Inflammatory macrophage (primary cell): ENCODE measurements at places on chromosomes 4 and X.
A peak's percentile ranks its signal among the peaks of the same experiment; 100 is the strongest.

GRCh38 chr4:142838778-142839177 lies 7.3 kb downstream of the INPP4B start:
- no peak for DNase-seq

GRCh38 chr4:13143222-13144070 lies 340.7 kb downstream of the RAB28 start:
- DNase-seq: no peak

GRCh38 chr4:100174985-100175383 lies 15.3 kb downstream of the DDIT4L start:
- no peak for DNase-seq

GRCh38 chr4:174156239-174156826 lies 127.1 kb downstream of the FBXO8 start:
- DNase-seq: peak; percentile 41

- no peak for DNase-seq
These were observed 220.3 kb upstream of the SFRP2 start for GRCh38 chr4:154009191-154009590.

- DNase-seq: no peak
These were observed 16.4 kb downstream of the INTS6L start for GRCh38 chrX:135536877-135537276.

DNA sequence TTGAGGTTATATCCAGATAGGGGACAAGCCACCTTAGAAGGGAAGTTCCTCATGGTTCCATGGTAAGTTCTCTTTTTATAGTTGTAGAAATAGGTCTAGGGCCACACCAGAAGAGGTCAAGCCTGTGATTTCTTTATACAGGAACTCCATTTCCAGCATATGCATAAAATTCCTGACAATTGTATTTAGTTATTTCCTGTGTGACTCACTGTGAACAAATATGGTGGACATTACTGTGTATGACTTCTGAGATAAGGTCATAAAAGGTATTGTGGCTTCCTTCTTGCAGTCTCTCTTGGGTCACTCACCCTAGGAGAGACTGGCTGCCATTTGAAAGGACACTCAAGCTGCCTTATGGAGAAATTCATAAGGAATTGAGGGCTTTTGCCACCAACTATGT lies 2.2 kb upstream of the C4orf36 start:
- DNase-seq: peak; percentile 24

DNA sequence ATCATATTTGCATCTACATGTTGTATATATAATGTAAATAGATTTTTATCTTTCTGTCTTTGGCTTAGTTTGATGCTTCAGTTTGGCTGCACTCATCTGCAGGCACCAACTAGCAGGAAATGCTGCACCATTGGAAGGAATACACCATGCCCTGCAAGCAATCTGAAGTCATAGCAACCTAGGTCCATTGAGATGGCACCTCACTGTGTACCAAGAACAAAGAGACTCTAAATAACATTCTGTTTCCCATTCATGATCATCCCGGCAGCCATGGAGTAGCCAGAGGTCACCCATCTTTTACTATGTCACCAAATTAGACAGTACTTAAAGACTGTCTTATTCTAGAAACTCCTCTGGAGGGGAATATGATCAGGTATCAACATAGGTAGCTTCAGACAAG lies 40.8 kb upstream of the HS6ST2 start:
- DNase-seq: no peak

GRCh38 chr4:168536448-168536847 lies 39.6 kb downstream of the PALLD start:
- no peak for DNase-seq

DNA sequence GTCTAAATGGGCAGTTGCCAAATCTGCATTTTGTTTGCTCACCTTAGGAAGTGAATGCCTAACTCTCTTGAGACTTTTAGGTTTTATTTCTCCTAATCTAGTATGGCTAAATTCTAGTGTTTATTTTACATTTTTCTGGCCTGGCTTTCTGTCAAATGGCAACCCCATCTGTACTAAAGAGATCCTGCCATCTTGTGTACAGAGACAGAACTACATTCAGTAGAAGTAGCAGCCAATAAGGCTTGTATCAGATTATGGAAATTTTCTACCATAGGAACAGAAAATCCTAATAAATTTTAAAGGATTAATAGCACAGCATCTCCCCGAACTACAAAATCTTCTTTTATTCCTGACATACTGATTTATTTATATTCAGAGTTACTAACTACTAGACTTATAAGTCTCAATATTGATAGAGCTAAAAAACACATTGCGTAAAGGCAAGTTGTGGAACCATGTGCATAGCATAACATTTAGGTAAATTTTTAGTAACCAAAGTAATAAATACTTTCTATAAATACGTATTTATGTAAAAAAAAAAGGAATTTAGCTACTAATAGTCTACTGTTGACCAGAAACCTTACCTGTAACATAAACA lies 45.5 kb downstream of the TMEM144 start:
- peak; percentile 39 for DNase-seq

- DNase-seq: no peak
These were observed 91.0 kb downstream of the AMMECR1 start for GRCh38 chrX:110226931-110227330.

- DNase-seq: no peak
These were observed 15.3 kb downstream of the RAB33B start for GRCh38 chr4:139469216-139469615.

- no peak for DNase-seq
These were observed 246.4 kb downstream of the SH2D1A start for GRCh38 chrX:124592744-124593143.

GRCh38 chrX:154698630-154699248 lies 45.4 kb upstream of the CTAG2 start:
- no peak for DNase-seq

DNA sequence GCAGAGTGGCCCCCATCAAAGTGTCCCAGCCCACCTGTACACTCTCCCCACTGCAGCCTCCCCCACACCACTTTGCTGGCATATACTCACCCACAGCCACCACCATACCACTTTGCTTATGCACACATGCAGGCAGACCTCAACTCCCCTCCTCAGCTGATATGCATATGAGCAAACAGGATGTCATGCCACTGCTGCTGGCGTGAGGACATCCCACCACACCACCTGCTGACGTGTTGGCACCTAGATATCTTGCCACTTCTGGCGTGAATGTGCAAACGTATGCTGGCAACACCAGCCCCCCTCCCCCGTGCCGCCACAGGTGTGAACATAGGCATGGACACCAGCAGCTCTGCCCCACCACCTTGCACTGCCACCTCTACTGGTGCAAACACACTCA lies 22.4 kb upstream of the MAGEA8 start:
- DNase-seq: no peak

DNA sequence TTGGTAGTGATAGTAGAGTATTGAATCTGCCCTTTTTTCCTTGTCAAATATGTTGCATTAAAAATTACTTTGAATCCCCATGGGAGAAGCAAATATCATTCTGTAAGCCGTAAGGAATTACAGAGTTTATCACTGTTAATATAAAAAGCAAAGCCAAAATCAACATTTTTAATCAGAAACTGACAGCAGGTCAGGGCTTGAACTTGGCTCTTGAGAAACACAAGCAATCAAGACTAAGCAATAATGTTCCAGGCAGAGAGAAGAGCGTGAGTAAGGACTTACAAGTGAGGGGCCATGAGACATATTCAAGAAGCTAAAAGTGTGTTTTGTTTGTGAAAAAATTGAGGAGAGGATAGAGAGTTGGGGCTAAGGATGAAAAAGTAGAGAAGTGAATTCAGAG lies 68.2 kb downstream of the ARHGAP6 start:
- no peak for DNase-seq

DNA sequence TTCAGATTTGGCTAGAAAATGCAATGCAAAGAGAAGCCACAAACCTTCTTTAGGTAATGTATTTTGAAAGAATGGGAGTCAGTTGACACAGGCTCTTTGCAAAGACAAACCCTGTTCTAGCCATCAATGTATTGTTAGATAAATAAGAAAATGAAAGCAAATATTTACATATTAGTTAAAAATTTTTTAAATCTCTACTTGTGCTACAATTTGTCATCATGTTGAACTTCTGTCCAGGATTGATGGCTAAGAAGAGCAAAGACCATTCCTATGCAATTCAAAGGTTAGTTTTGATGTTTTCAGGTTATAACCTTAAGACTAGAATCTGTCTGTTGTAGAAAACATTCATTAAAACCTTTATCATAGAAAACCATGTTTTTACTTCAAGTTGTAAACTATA lies 788.8 kb upstream of the FTHL17 start:
- no peak for DNase-seq

DNA sequence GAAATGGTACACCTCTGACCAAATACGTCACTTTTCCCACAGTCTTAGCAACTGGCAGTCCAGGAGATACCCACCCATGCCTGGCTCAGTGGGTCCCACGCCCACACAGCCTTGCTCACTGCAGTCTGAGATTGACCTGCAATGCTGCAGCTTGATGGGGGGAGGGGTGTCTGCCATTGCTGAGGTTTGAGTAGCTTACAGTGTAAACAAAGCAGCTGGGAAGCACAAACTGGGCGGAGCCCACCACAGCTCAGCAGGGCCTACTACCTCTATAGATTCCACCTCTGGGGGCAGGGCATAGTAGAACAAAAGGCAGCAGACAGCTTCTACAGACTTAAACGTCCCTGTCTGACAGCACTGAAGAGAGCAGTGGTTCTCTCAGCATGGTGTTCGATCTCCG lies 52.7 kb downstream of the AMER1 start:
- no peak for DNase-seq

DNA sequence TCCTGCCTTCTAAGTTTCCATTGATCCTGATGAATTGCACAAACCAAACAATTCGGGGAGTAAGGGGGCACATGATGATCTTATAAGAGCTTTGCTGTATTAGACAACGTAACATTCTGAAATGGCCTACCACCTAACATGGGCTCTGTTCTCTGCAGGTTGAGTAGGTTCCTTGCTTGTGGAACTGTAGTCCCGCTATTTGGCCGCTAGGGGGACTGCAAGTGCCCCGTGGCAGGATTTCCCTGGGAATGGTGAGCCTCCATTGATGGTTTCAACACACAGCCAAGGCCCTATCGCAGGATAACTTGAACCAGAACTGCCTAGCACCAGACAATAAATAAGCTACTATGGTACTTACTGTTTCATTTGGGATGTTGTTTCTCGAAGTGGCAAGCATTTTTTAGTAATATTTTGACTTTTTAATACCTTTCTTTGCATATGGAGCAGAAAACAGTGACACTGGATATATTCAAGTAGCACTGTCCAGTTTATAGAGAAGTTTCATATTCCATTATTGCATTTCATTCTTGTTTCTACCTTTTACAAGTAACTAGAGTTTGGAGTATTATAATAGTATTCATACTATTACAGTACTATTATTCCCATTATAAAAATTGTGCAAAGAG lies 11.9 kb downstream of the AR start:
- DNase-seq: peak; percentile 26

- no peak for DNase-seq
These were observed 70.4 kb downstream of the RFC1 start for GRCh38 chr4:39295784-39296183.

DNA sequence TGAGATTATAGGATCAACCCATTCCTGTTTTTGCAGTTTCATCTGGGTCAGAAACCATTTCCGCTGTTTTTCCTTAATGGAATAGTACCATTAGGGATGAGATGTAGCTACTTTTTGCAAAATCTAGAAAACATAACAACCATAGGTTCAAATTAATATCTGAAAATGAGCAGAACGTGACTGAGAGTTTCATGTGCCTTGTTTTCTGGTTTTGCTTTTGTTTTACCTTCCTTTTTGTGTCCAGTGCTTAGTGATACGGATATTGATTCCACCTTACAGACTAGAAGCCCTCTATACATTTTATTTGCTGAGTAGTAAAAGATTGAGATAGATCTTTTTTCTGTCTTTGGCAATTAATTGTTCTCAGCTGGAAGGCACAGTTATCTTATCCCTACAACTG lies 46.5 kb downstream of the SNX25 start:
- DNase-seq: no peak

DNA sequence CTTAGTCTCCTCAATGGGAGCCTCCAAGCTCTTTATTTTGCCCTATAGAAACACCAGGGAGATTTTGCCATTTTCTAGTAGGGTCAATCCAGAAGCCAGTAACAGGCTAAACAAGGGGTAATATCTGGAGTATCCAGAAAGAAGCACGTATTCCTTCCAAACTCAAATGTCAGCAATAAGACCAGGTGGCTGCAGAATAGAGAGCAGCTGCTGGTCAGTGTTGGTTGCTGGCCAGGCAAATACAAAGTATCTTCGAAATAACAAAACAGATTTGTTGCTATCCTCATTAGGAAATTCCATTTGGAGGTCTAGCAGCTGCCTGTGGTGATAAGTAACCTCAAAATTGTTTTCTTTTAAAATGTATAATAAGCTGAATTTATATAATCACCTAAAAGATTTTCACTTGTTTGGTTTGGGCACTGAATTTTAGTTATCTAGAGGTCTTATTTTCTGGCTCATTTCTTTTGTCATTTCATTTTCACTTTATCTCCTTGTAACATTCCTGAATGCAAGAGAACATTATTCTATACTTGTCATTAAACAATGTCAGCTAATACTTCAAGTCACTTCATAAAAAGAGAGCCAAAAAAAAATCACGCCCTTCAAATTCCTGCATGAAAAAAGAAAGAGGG lies 320.6 kb downstream of the DTHD1 start:
- DNase-seq: no peak

DNA sequence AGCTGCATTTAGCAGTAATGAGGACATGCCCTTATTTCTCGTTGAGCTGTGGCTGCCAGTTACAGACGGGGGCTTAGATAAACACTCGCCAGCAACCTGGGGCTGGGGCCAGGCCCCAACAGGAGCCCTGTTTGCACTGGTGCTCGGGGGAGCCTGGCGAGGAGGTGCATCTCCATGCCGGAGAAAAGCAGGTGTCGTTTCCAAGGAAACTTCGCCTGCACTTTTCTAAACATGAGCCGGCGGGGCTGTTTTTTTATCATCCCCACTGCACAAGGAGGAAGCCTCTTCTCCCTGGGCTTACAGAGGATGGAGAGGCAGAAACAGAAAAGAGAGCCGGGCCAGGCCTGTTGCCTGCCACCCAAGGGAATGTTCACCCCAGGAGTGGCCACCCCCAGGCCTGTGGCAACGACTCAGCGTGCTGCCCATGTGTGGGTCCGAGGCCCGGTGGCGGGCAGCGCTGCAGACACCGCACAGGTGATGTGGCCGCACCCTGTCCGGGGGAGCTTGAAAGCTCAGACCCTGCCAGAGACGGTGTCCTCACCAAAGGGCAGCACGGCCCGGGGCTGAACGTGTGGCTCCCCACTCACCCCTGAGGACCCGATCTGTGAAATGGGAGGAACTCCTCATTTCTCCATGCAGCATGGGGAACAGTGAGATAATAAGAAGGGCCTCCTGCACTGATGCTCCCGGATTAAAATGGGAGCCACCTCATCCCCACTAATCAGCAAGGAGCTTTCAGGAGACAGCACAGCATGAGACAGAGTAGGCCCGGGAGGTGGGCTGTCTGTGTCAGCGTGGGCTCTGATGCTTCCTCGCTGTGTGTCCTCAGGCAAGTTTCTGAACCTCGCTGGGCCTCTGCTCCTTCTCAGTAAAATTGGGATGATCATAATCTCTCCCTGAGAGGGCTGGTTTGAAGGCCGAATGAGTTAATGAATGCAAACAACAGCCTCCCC lies 33.8 kb upstream of the ADRA2C start:
- DNase-seq: no peak

- DNase-seq: no peak
These were observed 281.7 kb downstream of the RCHY1 start for GRCh38 chr4:75232546-75232945.

GRCh38 chr4:36224972-36225903 lies 19.1 kb downstream of the ARAP2 start:
- no peak for DNase-seq
